AG04450 (cell line): ENCODE measurements at places on chromosomes 2 and 18.

- no peak for DNase-seq
Observed at GRCh38 chr2:98692090-98693054, 38.6 kb downstream of the MGAT4A start.

- DNase-seq, result peak; percentile 51
Observed at GRCh38 chr2:29528891-29529520, 392.4 kb downstream of the ALK start.

- DNase-seq, result no peak
Observed at GRCh38 chr2:39306626-39307025, 62.9 kb upstream of the CDKL4 start.

DNA sequence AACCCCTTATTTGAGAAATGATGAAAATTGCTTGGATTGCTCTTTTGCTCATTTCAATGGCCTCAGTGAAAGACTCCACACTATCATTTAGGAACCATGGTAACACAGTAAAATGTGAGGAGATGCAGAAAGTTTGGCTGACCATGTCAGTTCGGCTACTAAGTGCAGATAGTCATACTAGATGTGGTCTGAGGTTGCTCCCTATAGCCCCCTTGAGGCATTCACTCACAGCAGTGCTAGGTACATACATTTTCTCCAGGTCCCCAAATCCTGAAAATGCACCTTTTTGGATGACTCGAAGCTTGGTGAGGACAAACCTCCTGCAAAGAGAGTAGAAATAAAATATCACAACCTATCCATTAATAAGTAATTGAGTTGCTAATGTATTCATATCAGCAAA, 86.3 kb downstream of the FSHR start:
- no peak for DNase-seq

DNA sequence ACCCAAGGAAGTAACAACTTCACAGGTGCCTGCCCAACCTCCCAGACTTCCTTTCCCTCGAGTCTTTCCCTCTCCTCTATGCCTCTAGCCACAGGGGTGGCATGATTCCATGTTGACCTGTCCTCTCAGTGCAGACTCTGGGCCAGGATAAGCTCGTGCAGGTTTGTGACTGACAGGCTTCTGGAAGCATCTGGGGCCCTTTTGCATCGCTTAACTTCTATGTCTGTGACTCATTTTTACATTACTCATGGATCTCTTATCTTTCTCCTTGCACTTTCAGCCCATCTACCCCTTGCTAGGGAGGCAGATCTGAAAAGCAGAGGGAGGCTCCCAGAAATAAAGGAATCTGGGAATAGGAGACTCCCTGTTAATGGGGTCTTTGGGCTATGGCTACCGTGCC, 98.5 kb upstream of the RIOK3 start:
- DNase-seq, result no peak

- no peak for DNase-seq
Observed at GRCh38 chr2:164754157-164755093, 87.2 kb downstream of the COBLL1 start.

DNA sequence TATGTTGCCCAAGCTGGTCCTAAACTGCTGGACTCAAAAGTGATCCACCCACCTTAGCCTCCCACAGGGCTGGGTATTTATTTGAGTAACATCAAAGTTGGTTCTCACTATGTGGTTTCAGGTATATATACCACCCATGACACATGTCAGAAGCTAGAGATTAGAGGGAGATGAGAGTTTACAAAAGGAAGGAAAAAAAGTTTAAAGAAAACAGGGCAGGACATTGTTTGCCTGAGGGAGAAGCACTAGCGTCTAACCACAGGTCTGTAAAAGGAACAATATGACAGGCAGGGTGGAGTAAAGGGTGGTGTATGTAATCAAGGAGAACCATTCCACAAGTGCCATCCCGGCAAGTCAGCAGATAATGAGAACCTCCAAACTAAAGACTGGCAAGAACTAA, 8.5 kb downstream of the CEP76 start:
- DNase-seq, result no peak

DNA sequence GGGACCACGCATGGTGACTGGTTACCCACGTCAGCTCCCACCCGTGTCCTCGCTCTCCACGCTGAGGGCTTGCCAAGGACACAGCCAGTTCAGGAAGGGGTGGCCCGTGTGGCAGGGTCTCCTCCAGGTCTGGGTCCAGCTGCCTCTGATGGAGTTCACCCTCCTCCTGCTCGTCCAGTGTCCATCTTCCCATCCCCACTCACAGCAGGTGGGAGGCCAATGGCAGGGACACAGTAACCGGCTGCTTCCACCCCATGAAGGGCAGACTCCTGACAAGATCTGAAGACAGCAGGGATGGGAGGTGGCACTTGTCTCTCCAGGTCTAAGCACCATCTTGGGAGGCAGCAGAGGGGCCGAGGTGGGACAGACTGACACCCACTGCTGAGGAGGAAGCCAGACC, 106.4 kb downstream of the NDUFA10 start:
- DNase-seq, result no peak

GRCh38 chr2:107731435-107731834, 95.3 kb upstream of the RGPD4 start:
- no peak for DNase-seq

- DNase-seq, result no peak
Observed at GRCh38 chr2:26399771-26400376, 1.8 kb upstream of the DRC1 start.

DNA sequence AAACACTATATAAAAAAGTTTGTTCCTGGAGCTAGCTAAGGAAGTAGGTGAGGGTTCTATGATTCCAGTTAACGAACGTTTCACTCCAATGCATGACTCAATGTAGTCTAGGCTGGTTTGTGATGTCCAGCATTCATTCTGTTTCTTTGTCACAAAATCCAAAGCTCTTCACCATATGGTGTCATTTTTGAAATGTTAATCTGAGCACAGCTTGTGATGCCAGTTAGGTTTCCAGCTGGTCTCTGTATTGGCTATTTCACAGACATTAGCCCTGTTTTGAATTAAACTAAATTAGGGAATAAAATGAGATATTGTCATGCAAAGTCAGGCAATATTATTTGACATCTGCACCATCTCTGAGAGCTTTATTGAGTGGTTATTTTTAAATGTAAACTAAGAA, 159.4 kb downstream of the RBM43 start:
- DNase-seq, result no peak

GRCh38 chr2:43459446-43460173, 136.2 kb downstream of the THADA start:
- DNase-seq, result no peak

DNA sequence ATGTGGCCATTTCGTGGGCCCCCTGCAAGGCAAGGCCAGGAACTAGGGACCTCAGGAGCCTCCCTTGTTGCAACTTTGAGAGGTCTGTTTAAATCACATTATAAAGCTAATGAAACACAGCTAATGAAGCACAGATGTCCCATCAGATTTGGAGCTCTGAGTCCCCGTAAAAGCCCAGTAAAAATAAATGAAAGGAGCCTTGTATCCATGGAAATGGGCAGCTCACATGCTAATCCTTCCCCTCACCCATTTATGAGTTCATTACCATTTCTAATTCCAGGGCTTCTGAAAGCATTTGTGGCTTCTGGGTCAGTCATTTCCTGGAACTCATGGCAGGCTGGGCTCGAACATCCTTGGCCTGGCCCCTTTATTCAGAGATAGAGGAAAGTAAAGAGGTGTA, 274.8 kb downstream of the SS18 start:
- DNase-seq, result no peak

DNA sequence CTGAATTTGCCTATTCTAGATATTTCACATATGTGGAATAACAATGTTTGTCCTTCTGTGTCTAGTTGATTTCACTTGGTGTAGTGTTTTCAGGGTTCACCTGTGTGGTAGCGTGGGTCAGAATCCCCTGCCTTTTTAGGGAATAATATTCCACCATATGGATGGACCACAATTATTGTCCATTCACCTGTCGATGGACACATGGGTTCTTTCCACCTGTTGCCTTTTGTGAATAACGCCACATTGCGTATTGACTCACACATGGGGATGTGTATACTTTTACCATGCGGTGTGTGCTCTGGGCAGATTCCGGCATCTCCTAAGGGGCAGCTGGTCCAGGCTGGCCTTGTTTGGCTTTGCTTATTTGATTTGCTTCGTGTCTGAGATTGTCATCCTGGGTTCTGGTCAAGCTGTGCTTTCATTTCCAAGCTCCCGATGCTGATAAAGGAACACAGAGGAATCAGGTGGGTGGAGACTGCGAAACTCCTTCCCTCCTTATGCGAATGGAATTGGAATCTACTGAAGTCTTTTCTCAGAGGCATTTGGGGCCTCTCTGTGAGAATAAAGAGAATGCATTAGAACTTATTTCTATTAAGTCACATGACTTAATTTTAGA, 18.9 kb upstream of the ALLC start:
- no peak for DNase-seq

GRCh38 chr2:162116352-162116751, 35.7 kb downstream of the GCG start:
- no peak for DNase-seq

DNA sequence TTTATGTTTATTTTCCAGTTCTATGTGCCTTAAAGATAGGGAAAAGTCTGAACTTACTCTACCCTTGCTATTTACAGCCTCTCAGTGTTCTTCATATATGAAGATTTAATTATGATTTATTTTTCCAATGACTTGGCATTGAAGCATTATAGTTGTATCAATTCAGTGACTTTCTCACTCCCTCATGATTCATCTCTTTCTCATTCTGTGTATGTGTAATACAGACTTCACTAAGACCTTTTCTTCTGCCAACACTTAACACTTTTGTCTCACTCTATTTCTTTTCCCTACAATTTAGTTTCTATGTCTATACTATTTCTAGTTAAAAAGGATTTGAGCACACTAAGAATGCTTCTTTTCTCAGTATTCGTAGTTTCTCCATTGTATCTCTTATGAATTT, 1470.3 kb upstream of the ACVR2A start:
- no peak for DNase-seq

- DNase-seq, result no peak
Observed at GRCh38 chr2:50126845-50127244, 905.1 kb downstream of the NRXN1 start.

GRCh38 chr2:212943351-212943750, 208.1 kb downstream of the IKZF2 start:
- DNase-seq, result no peak

- no peak for DNase-seq
Observed at GRCh38 chr2:96107708-96108065, 8.7 kb downstream of the ADRA2B start.

- DNase-seq, result no peak
Observed at GRCh38 chr18:79399275-79400081, 3.7 kb downstream of the NFATC1 start.

DNA sequence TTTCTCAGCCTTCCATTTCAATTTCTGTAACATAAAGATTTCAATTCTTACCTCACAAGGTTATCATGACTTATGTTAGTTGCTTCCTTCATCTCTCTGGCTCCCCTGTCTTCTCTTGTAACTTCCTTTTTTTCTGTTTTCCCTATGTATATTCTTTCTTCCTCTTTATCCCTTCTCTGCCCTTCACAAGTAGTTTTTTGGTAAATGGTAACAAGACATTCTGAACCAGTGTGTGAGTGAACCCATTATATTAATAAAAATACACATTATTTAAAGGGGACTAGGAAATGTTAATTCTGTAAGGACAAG, 8.4 kb downstream of the ACSL3 start:
- DNase-seq, result no peak

GRCh38 chr18:33596178-33596854, 18.3 kb downstream of the ASXL3 start:
- DNase-seq, result no peak

GRCh38 chr2:113784823-113785744, 28.6 kb upstream of the SLC35F5 start:
- no peak for DNase-seq

GRCh38 chr2:47259829-47260228, 104.7 kb upstream of the STPG4 start:
- DNase-seq, result no peak

DNA sequence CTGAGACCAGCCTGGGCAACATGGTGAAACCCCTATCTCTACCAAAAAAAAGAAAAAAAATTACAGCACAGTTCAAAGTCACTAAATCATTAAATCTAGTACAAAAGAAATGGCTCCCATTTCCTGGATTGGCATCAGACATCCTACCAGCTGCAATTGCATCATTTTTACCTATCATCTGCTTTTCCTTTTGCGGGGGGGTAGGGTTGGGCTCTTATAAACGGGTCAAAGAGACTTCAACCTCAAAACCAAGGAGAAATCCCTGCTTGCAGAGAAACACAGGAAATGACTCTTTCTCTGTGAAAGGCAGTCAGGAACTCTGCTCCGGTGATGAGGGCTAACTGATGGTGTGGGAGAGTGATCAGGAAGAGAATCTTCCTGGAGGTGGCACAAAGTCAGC, 45.3 kb upstream of the RFX8 start:
- DNase-seq, result no peak
